ENCODE measurements at places on chromosomes 4 and X. TPM values are rescaled to one million over a fixed set of nuclear protein-coding genes. Genes with fewer than 3 reads are reported as not detected.
A peak's percentile ranks its signal among the peaks of the same experiment; 100 is the strongest.

DNA sequence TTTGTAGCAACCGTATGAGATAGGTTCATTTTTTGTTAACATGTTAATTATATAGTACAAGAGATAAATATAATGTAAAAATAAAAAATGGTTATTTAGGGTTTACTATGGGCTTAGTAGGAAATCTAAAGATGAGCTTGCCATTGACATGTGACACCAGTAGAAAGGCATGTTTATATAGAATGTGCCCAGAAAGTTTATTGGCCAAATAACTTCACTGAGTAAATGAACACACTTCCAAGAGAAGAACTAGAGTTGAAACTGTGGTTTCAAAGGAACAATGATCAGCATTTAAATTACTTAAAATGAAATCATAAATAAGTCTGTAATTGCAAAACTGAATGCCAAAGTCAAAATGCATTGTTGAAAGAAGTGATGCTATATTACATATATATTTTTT, 503.3 kb downstream of the STPG2 start:
- no peaks in the 10 kb centered on the region for H3K27me3 ChIP-seq
- no peaks in the 10 kb centered on the region for H3K4me1 ChIP-seq
- H3K4me3 ChIP-seq, result no peak overlapping the region
- H3K27ac ChIP-seq, result no peak overlapping the region

- DNase-seq, result no peak
- H3K4me3 ChIP-seq, result no peak overlapping the region
- H3K27me3 ChIP-seq, result no peaks in the 10 kb centered on the region
- H3K36me3 ChIP-seq, result peaks cover 13% of the 10 kb centered on the region
- no peak overlapping the region for H3K27ac ChIP-seq
- H3K4me1 ChIP-seq, result peaks cover 15% of the 10 kb centered on the region
These were observed 18.4 kb downstream of the CENPU start for GRCh38 chr4:184715526-184715925.

DNA sequence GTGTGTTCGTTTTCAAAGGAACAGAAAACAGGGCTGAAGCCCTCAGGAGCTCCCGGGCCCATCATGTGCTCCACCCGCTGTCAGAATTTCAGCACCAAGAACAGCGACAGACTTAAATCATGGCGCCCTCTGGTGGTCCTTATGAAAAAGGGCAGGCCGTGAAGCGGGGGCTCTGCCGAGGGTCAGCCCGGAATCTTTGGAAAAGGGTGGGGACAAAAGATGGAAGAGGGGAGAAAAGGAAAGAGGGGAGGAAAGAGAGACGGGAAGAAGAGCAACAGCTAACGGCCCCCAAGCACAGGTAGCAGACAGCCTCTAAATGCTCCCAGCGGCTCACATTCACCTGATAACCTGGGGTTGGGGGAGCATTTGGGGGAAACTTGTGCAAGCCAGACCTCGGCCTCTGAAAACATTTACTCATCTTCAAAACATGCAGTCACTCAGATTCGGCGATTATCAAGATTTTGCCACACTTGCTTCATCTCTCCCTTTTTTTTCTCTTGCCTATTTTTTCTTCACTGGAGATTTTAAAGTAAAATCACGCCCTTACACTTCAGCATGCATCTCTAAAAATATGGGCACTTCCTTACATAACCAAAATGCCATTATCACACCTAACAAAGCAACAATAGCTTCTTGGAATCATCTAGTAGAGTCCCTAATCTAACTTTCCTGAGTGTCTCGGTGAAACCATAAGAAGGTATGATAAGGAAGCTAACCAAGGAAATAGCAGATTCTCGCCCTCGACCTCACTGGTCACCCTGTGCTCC, 28.1 kb upstream of the MAN2B2 start:
- no peak overlapping the region for H3K27ac ChIP-seq
- no peak overlapping the region for H3K4me3 ChIP-seq
- H3K27me3 ChIP-seq, result no peaks in the 10 kb centered on the region
- H3K36me3 ChIP-seq, result no peaks in the 10 kb centered on the region

DNA sequence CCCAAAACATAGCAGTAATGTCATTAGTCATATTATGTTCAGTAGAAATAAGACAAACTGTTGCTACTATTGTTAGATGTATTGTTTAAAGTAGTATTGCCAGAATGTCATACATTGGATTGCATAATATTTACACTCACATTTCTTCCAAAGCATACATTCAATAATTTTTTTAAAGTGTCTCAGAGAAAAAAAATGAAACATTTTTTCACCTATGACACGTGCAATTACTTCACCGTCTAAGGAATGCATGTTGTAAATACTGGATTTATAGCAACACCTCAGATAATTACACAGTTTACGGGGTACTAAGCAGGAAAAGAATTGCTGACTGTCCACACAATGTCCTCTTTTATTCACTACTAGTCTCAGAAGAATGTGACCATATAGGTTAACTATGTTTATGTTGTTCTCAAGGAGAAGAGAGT, 162.1 kb downstream of the PCDH18 start:
- no peaks in the 10 kb centered on the region for H3K4me1 ChIP-seq
- no peak overlapping the region for H3K27ac ChIP-seq
- no peaks in the 10 kb centered on the region for H3K36me3 ChIP-seq

GRCh38 chr4:6622744-6623143, 17.7 kb upstream of the MRFAP1 start:
- H3K4me1 ChIP-seq, result no peaks in the 10 kb centered on the region
- no peak overlapping the region for H3K27ac ChIP-seq
- H3K27me3 ChIP-seq, result no peaks in the 10 kb centered on the region
- H3K4me3 ChIP-seq, result no peak overlapping the region
- DNase-seq, result no peak

GRCh38 chr4:52246827-52247226, 195.7 kb downstream of the SPATA18 start:
- no peaks in the 10 kb centered on the region for H3K27me3 ChIP-seq
- H3K4me1 ChIP-seq, result peaks cover 85% of the 10 kb centered on the region
- peaks cover 2% of the 10 kb centered on the region for H3K36me3 ChIP-seq
- no peak overlapping the region for H3K4me3 ChIP-seq
- no peak for DNase-seq
- H3K27ac ChIP-seq, result peak overlapping the region; percentile 95

DNA sequence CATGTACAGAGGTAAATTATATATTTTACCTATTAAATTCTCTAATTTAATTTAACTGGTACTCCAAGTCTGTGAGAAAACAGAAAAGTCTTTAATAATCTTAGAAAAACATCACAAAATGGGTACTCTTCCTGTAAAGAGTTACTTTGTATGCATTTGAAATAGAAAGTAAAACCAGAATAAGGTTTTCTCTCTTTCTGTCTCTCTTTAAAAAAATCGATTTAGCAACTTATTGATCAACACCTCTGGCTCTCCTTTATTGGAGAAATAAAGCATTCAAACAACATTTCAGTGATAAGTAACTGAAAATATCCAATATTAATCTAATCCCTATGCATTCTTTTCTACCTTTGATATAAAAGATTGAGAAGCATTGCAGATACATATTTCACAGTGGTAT, 27.4 kb downstream of the ATOH1 start:
- no peak overlapping the region for H3K27ac ChIP-seq
- H3K4me1 ChIP-seq, result no peaks in the 10 kb centered on the region
- no peak for DNase-seq
- H3K36me3 ChIP-seq, result no peaks in the 10 kb centered on the region
- no peak overlapping the region for H3K4me3 ChIP-seq

DNA sequence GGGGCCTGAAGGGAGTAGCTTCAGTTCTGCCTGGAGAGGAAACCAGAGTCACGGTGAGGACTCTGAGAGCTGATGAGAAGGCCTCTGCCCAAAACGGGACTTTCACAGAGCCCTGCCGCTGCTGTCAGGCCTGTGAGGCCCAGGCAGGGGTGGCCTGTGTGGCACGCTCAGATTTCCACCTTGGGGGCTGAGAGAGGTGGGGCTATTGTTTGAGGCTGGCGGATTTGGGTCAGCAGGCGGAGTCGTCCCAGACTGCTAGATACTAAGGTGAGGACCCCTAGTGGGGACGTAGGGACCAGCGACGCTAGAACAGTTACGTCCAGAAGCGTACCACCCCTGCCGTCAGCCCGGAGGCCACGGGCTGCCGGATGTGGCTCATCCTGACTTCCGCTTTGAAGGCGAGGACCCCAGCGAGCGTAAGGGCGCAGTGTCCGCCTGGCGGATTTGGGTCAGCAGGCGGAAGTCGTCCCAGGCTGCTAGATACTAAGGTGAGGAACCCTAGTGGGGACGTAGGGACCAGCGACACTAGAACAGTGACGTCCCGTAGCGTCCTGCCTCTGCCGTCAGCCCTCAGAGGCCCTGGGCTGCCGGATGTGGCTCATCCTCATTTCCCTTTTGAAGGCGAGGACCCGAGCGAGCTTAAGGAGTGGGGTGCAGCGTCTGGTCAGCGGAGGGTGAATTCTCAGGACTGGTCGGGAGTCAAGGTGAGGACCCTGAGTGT, at the start of gene MAGEB1:
MAGEB1 (plus strand) TSS at position 378 of the 721 bp plus-strand sequence. CDS start 3,348 bp downstream, outside the sequence.
- H3K4me1 ChIP-seq, result no peaks in the 10 kb centered on the region
- no peak within 1 kb of the TSS for H3K4me3 ChIP-seq
- DNase-seq, result no peak
- H3K36me3 ChIP-seq, result no peaks in the 10 kb centered on the region
- no peaks in the 10 kb centered on the region for H3K27me3 ChIP-seq
- H3K27ac ChIP-seq, result no peak within 1 kb of the TSS

GRCh38 chr4:108458681-108459080, 161.7 kb upstream of the RPL34 start:
- no peaks in the 10 kb centered on the region for H3K4me1 ChIP-seq
- no peak overlapping the region for H3K27ac ChIP-seq
- no peaks in the 10 kb centered on the region for H3K27me3 ChIP-seq
- DNase-seq, result no peak

GRCh38 chr4:43325220-43325967, 432.9 kb downstream of the GRXCR1 start:
- H3K27ac ChIP-seq, result no peak overlapping the region
- DNase-seq, result no peak
- no peaks in the 10 kb centered on the region for H3K36me3 ChIP-seq
- no peaks in the 10 kb centered on the region for H3K27me3 ChIP-seq

DNA sequence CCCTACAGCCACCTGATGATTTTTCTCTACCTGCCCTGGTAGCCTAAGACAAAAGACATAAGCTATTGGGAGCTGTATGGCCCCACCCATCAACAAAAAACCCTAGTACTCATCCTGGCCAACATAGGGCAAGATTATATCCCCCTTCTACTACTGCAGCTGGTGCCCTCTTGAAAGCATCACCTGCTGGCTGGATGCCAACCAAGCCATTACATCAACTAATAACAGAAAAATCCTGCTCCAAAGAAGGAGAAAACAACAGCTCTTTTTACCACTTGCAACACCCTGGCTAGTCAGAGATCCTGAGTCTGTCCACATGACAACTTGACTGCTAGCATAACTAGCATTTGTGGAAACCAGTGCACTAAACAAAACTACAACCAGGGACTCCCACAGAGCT, 43.6 kb upstream of the UPRT start:
- H3K27ac ChIP-seq, result no peak overlapping the region
- no peaks in the 10 kb centered on the region for H3K4me1 ChIP-seq
- DNase-seq, result no peak
- H3K4me3 ChIP-seq, result no peak overlapping the region
- no peaks in the 10 kb centered on the region for H3K36me3 ChIP-seq

GRCh38 chrX:134388161-134389109, 71.5 kb upstream of the HPRT1 start:
- H3K27ac ChIP-seq, result peak overlapping the region; percentile 82
- DNase-seq, result peak; percentile 91
- H3K4me1 ChIP-seq, result peaks cover 61% of the 10 kb centered on the region
- peak overlapping the region; percentile 27 for H3K4me3 ChIP-seq
- peaks cover 8% of the 10 kb centered on the region for H3K36me3 ChIP-seq

- no peak overlapping the region for H3K27ac ChIP-seq
- DNase-seq, result no peak
- no peaks in the 10 kb centered on the region for H3K36me3 ChIP-seq
These were observed 66.4 kb upstream of the GPR174 start for GRCh38 chrX:79078114-79078513.

DNA sequence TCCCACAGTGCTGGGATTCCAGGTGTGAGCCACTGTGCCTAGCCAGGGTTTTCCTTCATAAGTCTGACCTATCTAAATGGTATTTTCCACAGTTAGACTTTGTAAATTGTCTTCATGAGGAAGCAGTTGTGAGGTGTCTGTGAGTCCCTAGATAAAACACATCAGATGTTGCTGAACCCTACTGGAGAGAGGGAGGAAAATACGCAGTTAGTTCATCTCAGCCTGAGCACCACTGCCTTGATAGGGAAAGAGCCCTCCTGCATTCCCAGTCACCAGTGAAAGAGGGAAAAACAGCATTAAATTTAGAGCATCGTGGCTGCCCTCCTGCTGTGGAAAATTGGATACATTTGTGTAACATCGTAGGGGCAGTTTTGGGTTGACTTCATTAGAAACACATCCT, 31.7 kb upstream of the CLDN34 start:
- DNase-seq, result no peak
- H3K36me3 ChIP-seq, result no peaks in the 10 kb centered on the region
- no peak overlapping the region for H3K4me3 ChIP-seq
- no peaks in the 10 kb centered on the region for H3K27me3 ChIP-seq
- H3K27ac ChIP-seq, result no peak overlapping the region

- no peak overlapping the region for H3K4me3 ChIP-seq
- no peak overlapping the region for H3K27ac ChIP-seq
- no peak for DNase-seq
- no peaks in the 10 kb centered on the region for H3K27me3 ChIP-seq
These were observed 7.8 kb upstream of the SH3TC1 start for GRCh38 chr4:8191136-8191747.

- no peaks in the 10 kb centered on the region for H3K4me1 ChIP-seq
- no peak overlapping the region for H3K27ac ChIP-seq
- no peak for DNase-seq
- H3K4me3 ChIP-seq, result no peak overlapping the region
These were observed 86.2 kb upstream of the BLTP1 start for GRCh38 chr4:122065915-122066314.

- H3K36me3 ChIP-seq, result no peaks in the 10 kb centered on the region
- no peak overlapping the region for H3K27ac ChIP-seq
- no peaks in the 10 kb centered on the region for H3K4me1 ChIP-seq
- no peak overlapping the region for H3K4me3 ChIP-seq
- DNase-seq, result no peak
These were observed 118.0 kb downstream of the DRD5 start for GRCh38 chr4:9899306-9900055.

SFRP2 gene
- not detected for total RNA-seq

SSX1 gene
- total RNA-seq, result not detected

BEX5 gene
- 10.2 TPM for total RNA-seq

PAGE2 gene
- not detected for total RNA-seq

ODAPH gene
- total RNA-seq, result not detected

PAK3 gene
- not detected for total RNA-seq

ERAS gene
- total RNA-seq, result not detected
